ENCODE measurements at places on chromosomes 3 and 15. TPM values are rescaled to one million over a fixed set of nuclear protein-coding genes. Genes with fewer than 3 reads are reported as not detected.

Gene LRTM1
- total RNA-seq: not detected

Gene INAFM2
- 21.0 TPM for total RNA-seq

Gene ADIPOQ
- not detected for total RNA-seq

Gene MFN1
- 55.2 TPM for total RNA-seq

Gene PROK2
- not detected for total RNA-seq

Gene UQCC5
- total RNA-seq: 1.8 TPM

Gene C2CD4A
- total RNA-seq: not detected

Gene HRG
- under 0.01 TPM for total RNA-seq

Measured in mammary epithelial cell (primary cell).